Cortex of kidney (tissue), 1 donor: ENCODE measurements at places on chromosomes 3 and 15.

- no peak for DNase-seq
Measured at GRCh38 chr15:85383470-85384148, 3.2 kb downstream of the AKAP13 start.

DNA sequence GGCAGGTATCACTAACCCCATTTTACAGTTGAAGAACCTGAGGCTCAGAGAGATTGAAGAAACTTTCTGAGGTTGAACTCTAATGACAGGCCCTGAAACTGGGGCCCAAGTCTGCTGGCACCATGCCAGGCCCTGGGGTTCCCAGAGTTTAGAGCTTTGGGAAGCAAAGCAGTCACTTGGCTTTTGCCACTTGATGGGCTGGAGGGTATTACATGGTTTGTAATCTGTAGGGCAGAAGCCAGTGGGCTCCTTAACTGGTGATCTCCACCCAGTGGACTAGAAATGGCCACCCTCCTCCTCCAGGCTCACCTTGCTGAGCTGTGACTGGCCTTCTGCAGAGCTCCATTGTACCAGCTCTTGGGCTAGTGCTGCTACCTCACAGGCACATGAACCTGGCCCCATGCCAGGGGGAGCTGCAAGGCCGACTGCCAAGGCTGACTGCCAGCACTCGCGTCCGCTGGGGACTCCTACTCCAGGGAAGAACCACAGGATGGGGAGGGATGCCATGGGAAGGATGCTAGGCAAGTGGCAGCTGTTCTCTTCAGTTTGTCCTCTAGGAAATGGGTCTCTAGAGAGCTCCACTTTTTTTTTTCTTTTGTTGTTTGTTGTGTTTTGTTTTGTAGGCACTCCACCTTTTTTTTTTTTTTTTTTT lies 104.8 kb downstream of the ETFA start:
- no peak for DNase-seq

DNA sequence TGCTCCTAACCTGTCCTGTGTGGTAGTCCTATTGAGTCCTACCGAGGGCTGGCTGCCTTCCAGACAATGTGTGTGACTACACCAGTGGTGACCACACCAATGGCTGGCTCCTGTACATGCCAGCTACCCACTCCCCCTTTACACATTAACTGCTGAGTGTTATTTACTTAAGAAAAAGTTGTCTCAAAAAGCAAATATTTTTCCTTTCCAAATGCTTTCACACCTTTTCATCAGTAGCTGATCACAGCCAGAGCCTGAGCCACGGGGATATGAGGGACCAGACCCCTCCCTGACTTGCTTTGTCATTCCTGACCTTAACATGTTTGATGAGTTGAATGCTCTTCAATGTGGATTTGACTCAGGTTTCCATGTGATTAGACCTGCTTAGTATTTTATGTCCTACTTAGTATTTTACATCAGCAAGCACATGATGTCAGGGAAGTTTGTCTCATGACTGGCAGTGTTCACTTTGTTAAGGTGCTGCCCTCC lies 29.6 kb upstream of the GREM1 start:
- DNase-seq, result no peak

DNA sequence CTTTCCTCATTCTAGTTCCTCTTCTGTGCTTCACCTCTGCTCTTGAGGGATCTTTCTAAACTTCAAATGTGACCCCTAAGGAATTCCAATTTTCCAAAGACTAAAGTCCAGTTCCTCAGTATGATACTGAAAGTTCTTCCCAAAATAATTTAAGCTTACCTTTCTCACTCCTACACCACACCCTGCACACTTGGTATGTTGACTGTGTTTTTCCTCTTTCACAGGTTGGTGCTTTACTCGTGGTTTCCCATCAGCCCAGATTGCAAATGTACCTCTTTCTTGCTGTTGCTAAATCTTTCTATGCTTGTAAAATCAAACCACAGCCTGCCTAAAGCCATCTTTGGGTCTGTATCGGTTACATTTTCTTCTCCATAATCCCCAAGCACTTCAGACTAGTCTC lies 30.5 kb upstream of the CLDN16 start:
- DNase-seq, result no peak

DNA sequence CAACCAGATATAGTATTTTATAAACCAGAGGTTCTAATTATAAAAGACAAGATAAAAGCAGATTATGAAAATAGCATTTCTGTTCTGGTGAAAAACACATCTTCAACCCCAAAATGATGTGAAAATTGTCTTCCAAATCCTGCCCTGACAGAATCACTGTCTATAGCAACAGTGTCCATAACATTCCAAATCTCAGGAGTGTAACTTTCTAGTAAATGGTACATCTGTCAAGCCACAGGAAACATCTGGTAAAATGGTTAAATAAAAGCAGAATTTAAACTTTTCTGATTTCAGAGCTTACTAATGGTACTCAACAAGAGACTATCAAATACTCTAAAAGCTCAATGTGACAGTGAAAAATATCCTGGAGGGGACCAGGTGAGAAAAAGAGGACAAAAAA lies 60.5 kb downstream of the VGLL4 start:
- DNase-seq, result no peak

DNA sequence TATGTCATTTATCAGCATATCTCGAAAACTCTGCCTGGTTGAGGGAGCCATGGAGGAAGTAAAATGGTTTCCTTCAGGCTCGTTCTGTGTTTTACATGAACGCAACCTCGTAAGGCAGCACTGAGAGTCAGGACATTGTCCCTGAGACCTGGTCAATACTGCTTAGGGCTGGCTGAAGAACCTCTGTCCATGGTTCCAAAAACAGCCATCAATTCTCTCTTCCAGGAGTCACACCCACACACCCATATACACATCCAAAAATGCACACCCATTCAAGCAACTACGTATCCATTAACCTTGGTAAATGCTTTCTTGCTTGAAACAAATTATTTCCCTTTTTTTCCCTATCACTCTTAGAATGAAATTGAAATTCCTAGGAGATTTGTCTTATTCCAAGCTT lies 91.0 kb upstream of the CHL1 start:
- DNase-seq, result no peak

DNA sequence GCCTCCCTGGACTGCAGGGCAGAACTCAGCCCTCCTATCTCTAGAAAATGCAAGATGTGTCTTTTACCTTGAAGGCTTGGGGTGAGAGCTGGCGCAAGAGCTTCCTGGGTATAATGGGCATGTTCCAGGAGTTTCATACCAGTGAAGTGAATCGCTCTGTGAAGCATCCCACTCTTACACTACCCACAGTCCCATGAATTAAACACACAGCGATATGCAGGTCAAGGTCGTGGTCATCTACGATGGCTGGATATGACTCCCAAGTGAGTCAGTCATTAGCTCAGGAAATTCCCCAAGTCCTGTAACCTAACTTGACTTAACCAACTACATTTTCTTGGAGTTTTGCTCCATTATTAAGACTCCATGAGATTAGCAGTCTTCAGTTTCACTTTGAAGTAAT lies 439.7 kb downstream of the NTRK3 start:
- no peak for DNase-seq
